NCI-H1436 treated with DMSO at 0.1 percent for 48 hours (cell line): ENCODE measurements at places on chromosomes 4 and X.

DNA sequence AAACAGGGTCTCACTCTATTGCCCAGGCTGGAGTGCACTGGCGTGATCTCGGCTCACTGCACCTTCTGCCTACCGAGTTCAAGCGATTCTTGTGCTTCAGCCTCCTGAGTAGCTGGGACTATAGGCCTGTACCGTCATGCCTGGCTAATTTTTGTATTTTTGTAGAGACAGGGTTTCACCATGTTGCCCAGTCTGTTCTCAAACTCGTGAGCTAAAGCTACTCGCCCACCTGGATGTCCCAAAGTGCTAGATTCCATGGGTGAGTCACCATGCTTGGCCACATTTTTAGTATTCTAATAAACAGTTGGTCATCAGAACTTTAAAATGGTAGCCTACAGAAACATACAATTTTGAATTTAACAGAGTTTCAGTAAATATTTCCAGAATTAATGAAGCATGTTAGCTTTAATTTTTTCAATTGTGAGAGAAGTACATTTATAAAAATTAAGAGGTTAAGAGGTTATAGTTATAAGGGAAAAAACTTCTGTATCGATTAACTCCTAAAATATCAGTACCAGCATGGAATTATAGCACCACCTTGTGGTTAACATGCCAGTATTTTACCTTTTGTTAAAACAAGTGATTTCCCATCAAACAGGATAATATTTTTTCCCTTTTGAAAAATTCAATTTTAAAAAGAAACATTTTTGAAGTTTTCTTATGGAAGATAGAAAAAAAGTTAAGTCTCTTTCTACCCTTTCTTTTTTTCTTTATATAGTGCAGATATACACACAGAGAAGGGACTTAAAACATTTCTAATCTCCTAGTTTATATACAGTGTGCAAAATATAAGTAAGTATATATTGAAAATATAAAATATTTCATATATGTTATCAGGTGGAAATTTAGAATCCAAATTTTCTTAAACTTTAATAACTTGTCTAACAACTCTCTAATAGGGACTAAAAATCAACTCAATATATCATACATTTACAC is 35.4 kb downstream of the CEP44 start:
- no peak for DNase-seq

DNA sequence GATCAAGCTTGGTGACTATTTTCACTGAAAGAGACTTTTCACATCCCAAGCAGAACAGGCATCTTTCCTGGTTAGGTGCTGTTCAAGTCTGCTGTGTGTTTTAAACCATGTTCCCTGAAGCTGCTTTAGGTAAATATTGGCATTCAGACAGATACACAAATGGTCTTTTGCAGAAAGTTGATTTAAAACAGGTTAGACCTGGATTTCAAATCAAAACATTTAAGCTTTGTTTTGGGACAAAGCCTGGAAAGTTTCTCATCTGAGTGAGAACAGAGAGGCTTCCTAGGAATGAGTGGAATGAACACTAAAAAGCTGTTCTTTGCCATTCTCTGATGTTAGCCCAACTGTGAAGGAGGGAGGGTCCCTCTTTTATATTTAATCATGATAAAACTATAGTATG is 10.1 kb downstream of the ANXA3 start:
- no peak for DNase-seq

DNA sequence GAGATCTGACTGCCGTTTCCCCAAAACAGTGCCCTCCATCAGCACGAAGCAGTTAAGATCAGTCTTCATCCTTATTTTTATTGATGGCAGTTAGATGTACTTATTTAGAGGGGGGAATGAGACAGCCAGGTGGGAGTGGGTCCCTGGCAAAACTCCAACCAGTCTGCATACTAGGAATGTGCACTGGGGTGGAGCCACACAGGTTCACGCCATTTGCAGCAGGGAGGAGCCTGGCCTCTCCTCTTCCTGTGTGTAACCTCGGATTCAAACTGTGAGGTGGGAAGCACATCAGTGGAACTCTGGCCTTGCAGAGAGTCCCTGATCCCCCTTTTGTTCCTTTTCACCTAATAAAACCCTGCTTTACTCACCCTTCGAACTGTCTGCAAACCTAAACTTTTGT is 987.7 kb upstream of the GRIA3 start:
- DNase-seq, result no peak

DNA sequence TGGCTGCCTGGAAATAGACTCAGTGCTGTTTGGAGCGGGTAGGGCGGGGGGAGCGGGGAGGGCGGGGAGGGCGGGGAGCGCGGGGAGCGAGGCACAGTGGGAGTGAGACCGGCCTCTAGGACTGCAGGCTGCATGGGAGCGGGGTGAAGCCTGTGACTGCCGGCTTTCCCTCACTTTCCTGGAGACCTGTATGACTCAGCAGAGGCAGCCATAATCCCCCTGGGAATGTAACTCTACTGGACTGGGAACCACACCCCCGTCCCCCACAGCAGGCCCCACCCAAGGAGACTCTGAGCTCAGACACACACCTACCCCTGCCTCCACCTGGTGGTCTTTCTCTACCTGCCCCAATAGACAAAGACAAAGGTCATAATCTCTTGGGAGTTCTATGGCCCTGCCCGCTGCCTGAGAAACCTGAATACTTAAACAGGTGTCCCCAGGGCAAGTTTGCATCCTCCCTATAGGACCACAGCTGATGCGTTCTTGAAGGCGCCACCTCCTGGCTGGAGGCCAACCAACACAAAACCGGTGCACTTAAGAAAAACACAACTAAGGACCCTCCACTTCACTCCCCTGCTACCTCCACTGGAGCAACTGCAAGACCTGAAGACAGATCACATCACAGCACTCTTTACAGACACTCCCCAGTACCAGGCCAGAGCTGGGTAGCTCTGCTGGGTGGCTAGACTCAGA is 18.0 kb downstream of the HDAC8 start:
- DNase-seq, result peak; percentile 86

DNA sequence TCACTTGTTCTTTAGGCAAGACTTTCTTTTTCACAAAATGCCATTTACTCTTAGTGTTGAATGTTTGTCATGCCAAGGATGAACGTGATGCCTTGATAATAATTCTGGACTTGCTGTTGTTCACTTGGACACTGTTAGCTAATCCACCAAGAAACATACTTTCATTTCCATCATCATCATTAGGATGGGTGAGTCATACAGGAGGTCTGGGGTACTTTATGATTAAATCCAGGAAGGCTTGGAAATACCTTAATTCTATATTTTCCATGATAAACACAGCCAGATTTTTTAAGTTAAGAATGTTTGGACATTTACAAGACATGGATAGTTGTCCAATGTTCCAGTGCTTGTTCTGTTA is 260.7 kb upstream of the GIMD1 start:
- no peak for DNase-seq

- DNase-seq, result no peak
Measured at GRCh38 chrX:15050395-15050794, 177.2 kb downstream of the MOSPD2 start.

- DNase-seq, result no peak
Measured at GRCh38 chrX:154371789-154372300, 2.6 kb downstream of the FLNA start.

DNA sequence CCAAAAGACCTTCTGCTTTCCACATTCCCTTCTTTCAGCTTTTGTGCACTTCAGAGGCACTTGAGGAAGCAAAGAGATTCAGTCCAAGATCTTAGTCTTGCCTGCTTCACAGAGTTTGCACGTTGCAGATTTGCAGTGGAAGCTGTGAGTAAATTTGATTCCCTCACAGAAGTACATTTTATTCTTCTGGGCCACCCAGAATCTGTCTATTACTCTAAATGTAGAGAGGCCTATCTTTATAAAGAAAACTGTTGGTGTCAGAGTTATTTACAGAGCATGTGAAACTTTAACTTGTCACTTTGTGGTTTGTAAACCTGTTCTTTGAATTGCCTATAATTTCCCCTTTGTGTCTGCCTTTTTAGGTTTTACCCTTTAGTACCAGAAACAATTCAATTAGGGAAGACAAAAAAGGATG is 15.5 kb downstream of the SPRY1 start:
- no peak for DNase-seq
